ENCODE measurements at places on chromosomes 11 and 22.

- DNase-seq, result no peak
Measured at GRCh38 chr11:76735841-76736240, 47.3 kb upstream of the TSKU start.

DNA sequence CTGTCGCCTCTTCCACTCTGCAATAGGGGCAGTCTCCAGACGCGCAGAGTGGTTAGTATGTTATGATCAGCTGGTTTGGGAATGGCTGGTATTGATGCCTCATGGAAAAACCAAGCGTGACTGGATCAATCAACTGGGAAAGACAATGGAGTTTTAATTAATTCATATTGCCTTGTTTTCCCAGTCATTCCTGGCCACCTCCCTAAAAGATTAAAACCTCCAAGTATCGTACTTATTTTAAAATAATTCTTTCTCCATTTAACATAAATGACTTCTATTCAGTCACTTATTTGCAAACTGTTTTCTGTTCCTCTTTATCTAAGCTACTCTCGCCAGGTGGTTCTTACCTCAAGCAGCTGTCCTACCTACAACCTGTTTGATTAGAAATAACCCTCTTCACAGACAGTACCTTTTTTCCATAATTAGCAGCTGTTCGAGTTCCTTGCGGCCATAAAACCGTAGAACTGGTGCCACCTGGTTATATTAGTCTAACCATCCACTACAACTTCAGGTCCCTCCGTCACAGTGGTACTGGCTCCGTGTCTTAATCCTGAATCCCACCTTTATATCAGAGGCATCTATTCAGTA, 898 bp downstream of the ZNF215 start:
- no peak for DNase-seq

- DNase-seq, result no peak
Measured at GRCh38 chr11:6607190-6607795, 3.7 kb downstream of the ILK start.

DNA sequence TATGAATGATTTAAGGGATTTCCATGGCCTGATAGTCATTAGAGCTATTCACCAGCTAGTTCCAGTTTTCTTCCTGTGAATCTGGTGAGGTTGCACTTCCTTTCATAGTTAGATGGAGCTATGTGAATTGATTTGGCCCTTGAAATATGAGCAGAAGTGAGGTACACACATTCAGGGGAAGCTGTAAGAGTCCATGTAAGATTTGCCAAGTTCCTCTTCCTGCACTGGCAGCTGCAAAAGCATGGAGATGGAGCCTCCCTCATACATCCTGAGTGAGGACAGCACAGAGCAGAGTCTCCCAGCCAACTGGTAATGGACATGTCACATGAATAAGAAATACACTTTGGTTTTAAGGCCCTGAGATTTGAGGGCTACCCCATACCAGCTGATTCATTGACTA, 111.7 kb downstream of the CD44 start:
- no peak for DNase-seq

DNA sequence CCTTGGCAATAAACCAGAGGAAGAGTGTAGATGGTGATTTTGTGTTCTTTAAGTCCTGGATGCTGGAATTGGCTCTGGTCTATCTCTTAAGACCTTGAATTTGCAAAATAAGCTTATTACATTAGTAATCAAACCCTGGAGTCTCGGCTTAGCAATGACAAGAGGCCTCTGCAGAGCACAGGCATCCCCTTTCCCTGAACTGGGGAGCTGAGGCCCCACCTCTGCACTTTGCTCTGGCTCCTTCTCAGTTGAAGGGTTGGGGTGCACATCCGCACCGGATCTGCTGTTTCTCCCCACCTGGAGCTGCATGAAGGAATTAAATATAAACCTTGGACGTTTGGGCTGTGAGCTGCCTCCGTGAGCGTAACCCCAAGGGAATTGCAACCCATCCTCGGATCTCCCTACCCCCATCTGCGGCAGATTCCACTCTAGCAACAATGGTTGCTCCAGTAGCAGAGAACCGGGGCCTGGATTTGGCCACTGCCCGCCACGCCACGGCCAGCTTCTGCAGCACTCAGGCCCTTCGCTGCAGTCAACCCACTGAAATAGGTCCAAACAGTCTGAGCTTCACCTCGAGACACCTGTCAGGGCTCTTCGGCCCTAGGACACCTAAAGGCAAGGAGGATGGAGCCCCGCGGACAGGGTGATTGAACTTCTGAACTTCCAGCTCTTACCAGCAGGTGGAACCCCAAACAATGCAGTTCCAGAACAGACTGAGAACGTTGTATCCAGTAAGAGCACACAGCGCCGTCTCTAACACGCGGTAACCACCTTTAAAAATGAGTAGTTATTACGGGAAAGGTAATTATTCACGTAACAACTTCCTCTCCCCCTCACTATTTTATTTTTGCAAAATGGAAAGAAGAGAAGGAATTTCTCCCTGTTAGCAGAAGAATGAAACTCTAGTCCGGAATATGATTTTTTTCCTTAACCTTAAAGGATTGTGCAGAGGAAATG, 54.8 kb upstream of the CAPRIN1 start:
- DNase-seq, result no peak

DNA sequence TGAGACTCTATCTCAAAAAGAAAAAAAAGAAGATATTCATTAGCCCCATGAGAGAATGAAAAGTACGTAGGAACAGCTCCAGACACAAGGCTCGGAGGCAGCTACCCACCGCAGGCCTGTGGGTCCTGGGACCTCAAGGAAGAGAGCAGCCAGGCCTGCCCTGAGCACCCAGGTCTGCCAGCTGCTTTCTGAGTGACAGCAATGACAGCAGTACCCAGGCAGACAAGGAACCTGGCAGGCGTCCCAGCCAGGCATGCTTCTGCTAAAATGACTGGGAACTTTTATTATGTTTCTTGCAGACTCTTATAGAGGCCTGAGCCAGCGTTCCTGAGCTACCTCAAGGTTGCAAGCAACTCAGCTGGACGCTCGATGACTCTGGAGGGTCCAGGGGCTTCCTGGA, 31.6 kb downstream of the CPT1A start:
- DNase-seq, result no peak

DNA sequence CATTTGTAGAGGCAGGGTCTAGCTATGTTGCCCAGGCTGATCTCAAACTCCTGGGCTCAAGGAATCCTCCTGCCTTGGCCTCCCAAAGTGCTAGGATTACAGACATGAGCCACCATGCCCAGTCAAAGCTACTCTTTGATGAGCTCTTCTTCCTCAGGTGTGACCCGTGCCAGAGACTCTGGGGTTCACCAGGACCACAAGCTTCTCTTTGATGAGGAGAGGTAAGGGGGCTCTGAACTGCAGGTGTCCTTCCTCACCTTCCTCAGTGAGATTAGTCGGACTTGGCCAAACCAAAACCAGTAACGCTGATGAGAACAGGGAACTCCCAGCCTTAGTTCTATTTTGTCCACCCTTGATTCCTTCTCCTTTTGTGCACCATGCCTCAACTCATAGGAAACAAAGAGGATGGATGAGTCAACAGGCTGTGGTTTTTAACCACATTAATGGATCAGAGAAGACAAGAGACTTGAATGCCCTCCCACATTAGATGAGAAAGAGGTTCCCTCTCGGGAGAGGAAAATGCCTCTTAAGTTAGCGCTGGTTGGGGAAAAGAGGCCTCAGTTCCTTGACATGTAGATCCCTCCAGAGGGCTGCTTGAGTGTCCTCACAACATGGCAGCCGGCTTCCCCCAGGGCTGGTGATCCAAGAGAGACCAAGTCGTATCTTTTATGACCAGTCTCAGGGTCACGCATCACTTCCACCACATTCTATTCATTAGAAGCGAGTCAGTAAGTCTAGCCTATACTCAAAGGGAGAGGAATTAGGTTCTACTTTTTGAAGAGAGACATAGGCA, 25.7 kb upstream of the CTR9 start:
- DNase-seq, result peak; percentile 32

- no peak for DNase-seq
Measured at GRCh38 chr22:35664955-35665587, 16.8 kb downstream of the APOL6 start.

DNA sequence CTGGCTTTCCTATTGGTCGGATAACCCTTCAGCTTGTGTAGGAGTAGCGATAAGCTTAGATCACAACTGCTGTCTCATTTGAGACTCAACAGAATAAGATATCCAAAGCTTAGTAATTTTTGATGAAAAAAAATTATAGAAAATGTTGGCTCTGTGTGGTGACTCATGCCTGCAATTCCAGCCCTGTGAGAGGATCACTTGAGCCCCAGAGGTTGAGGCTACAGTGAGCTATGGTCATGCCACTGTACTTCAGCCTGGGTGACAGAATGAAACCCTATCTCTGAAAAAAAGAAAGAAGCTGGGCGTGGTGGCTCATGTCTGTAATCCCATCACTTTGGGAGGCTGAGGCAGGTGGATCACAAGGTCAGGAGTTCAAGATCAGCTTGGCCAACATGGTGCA, 55.6 kb upstream of the RRM1 start:
- no peak for DNase-seq

- DNase-seq, result no peak
Measured at GRCh38 chr22:42993651-42994275, 21.2 kb downstream of the PACSIN2 start.

GRCh38 chr11:67344264-67344663, 9.1 kb downstream of the POLD4 start:
- no peak for DNase-seq

GRCh38 chr11:121595717-121596161, 143.0 kb upstream of the SORL1-AS1 start:
- peak; percentile 100 for DNase-seq

DNA sequence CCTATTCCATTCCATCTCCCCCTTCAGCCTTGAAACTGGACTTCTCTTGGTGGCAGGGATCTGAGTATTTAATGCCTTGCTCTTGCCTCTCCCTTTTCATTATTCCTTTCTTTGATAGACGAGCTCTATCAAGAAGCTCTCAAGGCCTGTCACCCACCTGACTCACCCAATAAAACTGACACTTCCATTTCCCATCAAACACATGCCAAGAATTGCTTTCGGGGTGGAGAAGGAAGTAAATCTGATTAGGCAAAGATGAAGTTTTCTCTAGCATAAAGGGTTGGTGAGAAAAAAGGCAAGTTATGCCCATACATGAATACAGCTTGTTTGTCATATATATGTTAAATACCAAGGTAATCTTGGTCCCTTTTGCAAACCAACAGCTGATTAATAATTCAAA, 34.9 kb upstream of the MYEOV start:
- no peak for DNase-seq

DNA sequence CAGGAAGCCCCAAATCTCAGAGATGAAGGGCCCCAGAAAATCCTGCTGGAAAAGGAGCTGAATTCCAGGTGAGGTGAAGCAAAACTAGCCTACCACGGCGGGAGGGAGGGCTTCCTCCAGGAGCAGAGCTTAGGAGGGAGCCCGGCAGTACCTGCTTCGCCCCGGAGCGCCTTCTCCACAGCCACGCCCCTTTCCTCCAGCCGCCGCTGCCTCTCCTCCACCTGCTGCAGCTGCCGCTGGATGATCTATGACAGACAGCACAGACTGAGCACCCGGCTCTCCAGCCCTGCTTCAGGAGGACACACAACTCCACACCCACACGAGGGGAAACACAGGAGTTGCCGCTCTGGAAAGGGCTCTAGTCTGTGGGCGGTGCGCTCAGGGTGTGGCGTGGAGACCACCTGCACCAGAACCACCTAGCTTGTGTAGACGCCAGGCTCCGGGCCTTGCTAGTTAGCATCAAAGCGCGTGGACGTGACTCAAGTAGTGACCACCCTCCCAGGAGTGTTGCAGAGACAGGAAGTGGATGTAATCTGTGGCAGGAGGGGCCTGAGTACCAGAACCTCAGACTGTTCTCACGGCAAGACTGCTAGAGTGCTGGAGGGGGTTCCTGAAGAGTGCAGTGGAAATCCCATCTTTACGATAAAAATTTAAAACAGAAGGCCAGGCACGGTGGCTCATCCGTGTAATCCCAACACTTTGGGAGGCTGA, 34.6 kb upstream of the BID start:
- no peak for DNase-seq

GRCh38 chr11:111942829-111943228, 5.7 kb downstream of the DIXDC1 start:
- DNase-seq, result no peak

DNA sequence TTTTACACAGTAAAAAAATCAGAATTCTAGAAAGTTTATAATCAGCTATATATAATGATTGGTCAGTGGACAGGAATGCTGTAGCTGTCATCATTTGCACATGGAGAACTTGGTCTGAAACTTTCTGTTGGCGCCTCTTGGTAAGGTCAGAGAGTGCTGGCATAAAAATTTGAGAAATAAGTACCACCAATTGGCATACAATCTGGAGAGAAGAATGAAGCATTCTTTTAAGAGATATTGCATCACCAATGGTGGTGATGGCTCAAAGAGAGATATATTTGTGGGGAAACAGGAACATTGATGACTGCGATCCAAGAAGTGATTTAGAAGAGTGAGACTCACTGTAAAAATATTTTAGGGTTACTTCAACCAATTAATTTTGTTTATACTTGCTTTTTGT, 19.8 kb upstream of the OOSP1 start:
- DNase-seq, result no peak

GRCh38 chr11:68397256-68397655, 63.3 kb upstream of the PPP6R3 start:
- no peak for DNase-seq

- DNase-seq, result no peak
Measured at GRCh38 chr11:107504981-107505380, 47.4 kb upstream of the CWF19L2 start.

DNA sequence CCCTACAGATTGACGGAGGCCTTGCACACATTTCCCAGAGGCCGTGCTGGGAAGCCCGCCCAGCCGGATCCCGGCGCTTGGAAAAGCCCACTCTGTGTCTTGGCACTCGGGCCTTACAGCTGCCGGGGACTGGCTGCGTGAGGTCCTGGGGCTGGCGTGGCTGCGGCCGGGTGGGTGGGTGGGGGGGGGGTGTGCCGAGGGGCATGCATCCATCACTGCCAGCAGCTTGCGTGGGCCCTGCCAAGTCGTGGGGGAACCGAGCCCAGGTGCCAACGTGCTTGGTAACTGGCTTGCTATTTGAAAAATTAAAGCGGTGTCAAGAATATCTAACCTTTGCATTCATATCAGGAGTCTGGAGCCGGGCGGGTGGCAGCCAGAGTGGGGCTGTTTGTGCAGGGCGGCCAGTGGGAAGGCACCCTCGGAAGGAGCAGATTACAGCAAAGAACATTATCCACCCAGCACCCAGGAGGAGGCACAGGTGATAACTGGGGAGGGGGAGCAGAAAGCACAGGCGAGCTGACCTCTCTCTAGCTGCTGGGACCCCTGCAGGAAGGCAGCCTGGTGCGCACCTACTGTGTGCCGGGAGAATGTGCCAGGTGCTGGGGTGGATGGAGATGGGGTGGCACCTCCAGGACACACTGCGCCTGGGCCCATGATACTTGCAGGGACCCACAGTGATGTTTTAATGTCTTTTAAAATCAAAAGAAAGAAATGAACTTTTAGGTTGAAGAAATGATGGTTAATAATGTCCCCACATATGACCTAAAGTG, 28.5 kb upstream of the SMIM38 start:
- no peak for DNase-seq

GRCh38 chr11:36053862-36054261, 110.0 kb downstream of the LDLRAD3 start:
- DNase-seq, result no peak

All from BJ (cell line).